Memory B cell (primary cell): ENCODE measurements at places on chromosomes 16 and 17.

DNA sequence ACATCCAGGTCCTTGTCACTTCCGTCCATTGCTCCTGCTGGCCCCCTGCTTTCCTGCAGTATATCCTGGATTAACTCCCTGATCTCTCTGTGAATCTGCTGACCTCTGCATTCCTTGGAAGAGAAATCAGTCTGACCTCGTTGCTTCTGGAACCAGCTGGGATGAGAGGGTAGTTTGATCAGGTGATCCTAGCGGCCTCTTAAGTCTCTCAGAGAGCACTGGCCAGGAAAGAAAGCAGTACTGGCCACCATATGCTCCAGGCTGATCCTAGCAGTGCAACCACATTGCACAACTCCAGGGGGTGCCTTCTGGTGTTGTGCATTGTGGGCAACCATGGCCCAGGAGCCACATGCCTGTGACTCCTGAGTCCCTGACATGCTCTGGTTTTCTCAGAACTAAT lies 79.2 kb downstream of the ARHGAP23 start:
- DNase-seq = no peak

DNA sequence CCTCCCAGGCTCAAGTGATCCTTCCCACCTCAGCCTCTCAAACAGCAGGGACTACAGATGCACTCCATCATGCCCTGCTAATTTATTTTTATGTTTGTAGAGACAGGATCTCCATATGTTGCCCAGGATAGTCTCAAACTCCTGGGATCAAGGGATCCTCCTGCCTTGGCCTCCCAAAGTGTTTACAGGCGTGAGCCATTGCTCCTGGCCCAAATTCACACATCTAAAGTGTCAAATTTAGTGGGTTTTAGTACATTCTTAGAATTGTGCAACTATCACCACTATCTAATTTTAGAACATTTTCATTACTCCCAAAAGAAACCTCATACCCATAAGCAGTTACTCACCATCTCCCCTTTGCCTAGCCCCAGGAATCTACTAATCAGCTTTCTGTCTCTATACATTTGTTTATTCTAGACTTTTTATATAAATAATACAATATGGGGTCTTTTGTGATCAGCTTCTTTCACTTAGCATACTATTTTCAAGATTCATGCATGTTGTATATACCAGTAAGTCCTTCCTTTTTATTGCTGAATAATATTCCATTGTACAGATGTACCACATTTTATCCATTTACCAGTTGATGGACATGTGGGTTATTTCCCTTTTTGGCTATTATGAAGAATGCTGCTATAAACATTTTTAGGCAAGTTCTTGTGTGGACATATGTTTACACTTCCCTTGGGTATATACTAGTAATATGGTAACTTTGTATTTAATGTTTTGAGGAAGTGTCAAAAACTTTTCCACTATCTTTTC lies 25.1 kb upstream of the ITGA2B start:
- no peak for DNase-seq

GRCh38 chr16:86292171-86292775 lies 218.1 kb upstream of the FOXF1 start:
- DNase-seq = no peak

DNA sequence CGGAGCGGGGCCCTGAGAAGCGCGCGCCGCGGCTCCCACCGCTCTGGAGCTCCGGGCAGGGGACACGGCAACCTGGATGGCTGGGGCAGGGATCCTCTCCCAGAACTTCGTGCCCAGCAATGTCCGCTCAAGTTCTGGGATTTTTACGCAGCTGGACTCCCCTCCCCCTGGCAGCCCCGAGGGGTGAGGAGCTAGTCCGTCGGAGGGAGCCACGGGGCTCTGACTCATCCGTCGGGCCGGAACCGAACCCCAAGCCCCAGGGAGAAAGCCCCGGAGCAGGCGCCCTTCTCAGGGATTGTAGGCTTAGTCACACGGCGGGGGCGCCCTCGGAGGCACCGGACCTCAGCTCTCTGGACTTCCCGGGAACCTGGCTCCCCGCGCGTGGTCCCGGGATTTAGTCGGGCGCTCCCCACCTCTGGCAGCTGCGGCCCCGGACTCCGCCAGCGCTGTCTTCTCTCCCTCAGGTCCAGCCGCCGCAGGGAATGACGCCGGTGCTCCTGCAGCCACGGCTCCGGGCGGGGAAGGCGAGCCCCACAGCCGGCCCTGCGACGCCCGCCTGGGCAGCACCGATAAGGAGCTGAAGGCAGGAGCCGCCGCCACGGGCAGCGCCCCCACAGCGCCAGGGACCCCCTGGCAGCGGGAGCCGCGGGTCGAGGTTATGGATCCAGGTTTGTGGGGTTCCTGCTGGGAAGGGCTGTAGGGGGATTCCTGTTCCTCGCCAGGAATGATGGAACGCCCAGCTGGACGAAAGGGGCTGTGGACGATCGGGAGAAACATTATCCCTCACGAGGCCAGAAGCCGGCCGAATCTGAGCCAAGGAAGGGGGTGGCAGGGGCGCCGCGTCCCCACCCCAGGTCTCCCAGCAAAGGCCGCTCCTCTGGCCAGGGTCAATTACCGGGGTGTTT lies 830 bp downstream of the SPHK1 start:
- no peak for DNase-seq

DNA sequence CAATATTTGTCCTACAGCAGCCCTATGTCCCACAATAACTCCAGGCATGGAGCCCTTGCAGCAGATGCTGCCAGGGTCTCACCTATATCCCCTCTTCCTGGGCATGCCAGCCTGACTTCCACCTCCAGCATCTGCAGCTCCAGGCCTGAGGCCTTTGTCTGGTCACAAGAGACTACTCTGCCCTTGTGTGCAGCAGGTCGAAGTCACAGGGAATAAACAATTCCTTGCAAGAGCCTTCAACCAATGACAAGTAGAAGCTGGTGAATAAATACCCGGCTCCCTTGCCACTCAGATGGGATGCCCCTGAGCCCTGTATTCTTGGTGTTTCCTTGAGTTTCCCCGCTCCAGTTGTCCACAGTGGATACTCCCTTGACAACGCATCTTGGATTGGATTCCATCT lies 23.0 kb downstream of the CES1 start:
- no peak for DNase-seq

DNA sequence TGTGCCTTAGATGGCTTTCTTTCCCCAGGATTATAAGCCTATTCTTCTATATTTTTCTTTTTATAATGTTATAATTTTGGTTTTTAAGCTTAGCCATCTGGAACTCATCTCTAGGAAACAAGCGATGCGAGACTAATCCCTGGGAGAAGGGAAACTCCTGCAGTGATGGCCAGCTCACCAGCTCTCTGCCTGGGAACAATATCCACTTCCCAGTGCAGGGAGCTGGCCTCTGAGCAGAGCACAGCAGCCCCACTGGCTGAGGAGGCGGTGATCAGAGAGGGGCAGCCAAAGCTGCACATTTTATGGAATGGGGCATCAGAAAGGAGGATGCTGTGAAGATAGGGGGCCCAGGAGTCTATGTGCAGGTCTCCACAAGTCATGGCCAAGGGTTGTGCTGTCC lies 183.3 kb downstream of the LGALS9B start:
- no peak for DNase-seq

- DNase-seq = no peak
Observed at GRCh38 chr17:59369031-59369975, 37.8 kb downstream of the YPEL2 start.

GRCh38 chr17:13986855-13987254 lies 82.4 kb upstream of the COX10 start:
- no peak for DNase-seq

DNA sequence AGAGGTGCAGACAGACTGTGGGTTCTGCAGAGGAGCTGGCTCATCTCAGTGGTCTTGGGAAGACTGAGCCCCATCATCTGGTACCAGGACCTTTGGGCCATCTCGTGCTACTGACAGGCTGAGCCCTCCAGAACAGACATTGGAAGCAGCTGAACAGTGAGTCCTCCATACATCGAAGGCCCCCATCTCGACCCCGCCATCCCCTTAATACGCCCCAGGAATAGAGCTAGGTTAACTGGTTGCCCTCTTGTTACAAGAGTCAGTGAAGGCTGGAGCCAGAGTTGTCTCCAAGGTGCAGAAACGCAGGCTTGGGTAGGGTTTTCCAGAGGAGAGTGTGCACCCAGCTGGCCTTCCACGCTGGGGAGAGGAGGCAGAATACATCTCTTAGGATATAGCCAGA lies 76.0 kb downstream of the N4BP1 start:
- no peak for DNase-seq

DNA sequence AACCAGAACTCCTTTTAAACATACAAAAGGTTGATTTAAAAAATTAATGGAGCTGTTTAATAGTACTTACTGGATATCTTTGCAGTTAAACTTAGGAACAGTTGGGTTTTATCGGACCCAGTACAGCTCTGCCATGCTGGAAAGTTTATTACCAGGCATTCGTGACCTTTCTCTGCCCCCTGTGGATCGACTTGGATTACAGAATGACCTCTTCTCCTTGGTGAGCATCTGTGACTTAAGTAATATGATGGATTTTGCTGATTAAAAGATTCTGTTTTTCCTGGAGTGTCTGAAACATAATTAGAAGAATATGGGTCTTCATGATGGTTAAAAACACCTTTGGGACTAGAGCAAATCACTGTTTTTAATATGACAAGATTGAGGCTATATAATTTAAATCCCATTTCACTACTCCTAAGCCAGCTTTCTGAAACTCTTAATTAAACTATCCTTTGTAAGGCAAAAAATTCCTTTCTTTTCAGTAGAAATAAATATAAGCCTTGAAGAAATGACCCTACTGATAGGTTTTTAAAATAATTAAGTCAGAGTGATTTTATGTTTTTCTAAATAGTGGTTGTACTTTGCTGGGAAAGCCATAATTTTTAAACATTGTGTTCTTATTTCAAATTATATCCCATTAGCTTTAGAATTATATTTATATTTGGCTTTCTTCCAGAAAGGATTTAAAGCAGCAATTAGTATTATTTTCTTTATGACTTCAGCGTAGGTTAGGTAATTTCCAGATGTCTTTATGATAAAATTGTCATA lies 45.7 kb upstream of the KPNB1 start:
- DNase-seq = no peak

GRCh38 chr17:59621771-59622170 lies 2.1 kb downstream of the CLTC start:
- no peak for DNase-seq

DNA sequence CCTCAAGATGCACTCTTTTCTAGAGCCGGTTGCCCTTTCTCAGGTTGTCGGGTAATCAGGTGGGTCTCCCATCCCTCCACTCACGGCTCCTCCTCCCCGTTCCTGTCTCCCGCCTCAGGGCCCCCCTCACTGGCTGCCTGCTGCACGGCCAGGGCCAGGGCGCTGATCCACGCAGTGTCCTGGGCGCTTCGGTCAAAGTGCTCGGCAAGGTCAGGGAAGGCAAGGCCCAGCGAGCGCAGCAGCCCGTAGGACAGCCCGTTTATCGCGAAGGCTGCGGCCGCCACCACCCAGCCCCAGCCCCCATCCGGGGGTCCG lies 753 bp downstream of the SLC16A11 start:
- DNase-seq = no peak

DNA sequence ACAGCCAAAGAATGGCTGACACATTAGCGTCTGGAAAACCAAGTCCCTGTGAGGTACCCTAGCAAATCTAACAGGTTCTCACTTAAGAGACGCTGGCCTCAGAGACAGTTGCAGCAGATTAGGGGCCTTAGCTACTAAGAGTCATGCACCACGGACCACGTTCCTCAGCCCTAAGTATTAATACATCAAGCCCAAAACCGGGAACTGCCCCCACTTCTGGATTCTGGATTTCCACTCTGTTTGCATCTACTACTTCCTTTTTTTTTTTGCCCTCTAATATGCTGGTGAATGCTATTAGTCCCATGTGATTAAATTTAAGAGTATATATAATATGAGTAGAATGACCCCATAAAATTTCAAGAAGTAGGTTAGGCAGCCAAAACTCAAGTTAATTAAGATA lies 775 bp upstream of the TERB1 start:
- no peak for DNase-seq

DNA sequence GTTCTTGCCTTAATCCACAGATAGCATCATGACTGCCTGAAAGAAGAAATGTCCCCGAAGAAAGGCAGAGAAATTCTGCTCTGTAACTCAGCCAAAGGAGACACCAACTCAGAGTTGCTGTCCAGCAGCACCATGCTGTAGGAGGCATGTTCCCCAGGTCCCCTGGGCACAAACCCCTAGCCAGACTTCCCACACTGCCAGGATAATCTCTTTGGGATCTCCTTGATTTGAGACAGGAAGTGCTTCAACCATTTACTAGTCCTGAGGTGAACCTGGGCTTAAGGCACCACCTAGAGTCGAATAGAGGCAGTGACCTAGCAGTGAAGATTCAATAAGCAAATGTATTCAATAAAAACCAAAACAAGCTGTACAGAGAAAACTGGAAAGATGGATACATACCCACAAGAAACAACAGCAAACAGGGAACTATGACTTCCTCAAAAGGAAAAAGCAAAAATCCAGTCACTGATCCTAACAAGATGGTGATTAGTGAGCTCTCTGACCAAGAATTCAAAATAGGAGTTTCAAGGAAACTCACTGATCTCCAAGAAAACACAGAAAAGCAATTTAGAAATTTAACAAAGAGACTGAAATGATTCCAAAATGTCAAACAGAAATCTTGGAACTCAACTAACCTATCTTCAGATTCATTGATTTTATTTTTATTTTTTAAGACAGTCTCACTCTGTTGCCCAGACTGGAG lies 5.7 kb downstream of the OR4D2 start:
- DNase-seq = peak; percentile 11

DNA sequence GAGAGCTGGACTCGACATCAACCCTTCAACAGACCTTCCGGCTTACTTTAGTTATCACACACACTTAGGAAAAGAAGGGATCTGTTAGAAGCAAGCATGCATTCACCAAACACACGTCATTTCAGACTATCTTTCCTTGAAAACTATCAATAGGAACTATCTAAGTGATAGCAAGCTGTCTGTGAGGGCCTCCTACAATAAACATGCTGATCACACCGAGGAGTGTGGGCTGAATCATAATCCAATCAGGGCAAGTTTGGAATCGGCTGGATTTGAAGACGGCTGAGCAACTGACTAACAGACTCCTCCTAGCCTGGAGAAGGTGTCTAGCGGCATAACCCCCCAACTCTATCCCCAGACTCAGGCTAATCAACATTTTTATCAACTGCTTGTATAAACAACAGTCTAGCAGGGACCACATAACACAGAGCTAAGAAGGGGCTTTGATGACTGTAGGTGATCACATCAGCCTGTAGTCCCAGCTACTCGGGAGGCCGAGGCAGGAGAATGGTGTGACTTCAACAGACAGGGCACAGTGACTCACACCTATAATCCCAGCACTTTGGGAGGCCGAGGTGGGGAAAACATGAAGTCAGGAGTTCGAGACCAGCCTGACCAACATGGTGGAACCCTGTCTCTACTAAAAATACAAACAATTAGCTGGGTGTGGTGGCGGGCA lies 14.1 kb downstream of the NXN start:
- DNase-seq = no peak

DNA sequence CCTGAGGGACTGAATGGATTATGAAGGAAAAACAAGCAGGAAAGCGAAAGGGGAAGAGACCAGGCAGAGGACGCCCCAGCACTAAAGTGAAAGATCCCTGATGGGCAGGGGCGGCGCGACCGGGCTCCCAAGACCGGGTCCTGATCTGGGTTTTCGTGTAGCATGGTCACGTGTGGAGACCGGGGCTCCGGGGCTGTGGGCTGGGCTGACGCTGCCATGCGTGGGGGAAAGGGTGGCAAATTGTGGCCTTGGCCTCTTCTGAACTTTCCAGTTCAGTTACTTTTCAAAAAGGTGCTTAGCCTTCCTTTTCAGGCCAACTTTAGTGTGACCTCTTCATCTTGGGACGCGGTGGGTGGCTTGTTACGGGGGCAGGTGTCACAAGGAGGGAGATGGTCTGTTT lies 57.5 kb downstream of the METRNL start:
- no peak for DNase-seq
